ENCODE measurements at places on chromosomes 11 and 22.
A peak's percentile ranks its signal among the peaks of the same experiment; 100 is the strongest.

GRCh38 chr11:117662255-117662654 is 134.8 kb downstream of the DSCAML1 start:
- no peak for DNase-seq

GRCh38 chr22:23126165-23127054 is 15.4 kb downstream of the RSPH14 start:
- DNase-seq: no peak

- DNase-seq: peak; percentile 97
These were observed at the start of gene BAD for GRCh38 chr11:64284048-64284961. Gene BAD, minus strand, starts transcription at chr11:64284665. Its CDS starts 297 bp downstream, at chr11:64284368.

DNA sequence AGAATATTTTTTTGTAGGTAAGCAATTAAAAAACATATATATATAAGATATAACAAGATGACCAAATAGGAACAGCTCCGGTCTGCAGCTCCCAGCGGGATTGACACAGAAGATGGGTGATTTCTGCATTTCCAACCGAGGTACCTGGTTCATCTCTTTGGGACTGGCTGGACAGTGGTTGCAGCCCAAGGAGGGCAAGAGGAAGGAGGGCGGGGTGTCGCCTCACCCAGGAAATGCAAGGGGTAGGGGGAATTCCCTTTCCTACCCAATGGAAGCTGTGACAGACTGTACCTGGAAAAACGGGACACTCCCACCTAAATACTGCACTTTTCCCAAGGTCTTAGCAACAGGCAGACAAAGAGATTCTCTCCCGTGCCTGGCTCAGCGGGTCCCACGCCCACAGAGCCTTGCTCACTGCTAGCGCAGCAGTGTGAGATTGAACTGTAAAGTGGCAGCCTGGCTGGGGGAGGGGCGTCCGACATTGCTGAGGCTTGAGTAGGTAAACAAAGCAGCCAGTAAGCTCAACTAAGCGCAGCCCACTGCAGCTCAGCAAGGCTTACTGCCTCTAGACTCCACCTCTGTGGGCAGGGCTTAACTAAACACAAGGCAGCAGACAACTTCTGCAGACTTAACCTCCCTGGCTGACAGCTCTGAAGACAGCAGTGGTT is 163.8 kb downstream of the CWF19L2 start:
- DNase-seq: no peak

DNA sequence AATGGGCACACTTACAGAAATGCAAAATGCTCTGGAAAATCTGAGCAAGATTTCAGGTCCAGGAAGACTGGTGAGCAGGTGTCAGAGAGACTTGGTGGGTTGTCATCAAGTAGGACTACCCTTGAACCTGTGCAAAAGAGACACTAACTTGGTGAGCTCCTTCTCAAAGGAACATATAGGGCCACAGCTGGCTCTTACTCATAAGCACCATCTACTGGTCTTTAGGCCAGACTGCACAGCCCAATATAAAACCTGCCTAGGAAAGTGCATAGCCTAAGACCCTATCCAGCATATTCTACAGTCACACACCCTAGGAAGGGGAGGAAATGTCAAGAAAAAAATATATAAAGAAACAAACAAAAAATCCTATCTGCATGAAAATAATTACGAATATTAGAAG is 18.2 kb upstream of the OR10W1 start:
- DNase-seq: no peak

DNA sequence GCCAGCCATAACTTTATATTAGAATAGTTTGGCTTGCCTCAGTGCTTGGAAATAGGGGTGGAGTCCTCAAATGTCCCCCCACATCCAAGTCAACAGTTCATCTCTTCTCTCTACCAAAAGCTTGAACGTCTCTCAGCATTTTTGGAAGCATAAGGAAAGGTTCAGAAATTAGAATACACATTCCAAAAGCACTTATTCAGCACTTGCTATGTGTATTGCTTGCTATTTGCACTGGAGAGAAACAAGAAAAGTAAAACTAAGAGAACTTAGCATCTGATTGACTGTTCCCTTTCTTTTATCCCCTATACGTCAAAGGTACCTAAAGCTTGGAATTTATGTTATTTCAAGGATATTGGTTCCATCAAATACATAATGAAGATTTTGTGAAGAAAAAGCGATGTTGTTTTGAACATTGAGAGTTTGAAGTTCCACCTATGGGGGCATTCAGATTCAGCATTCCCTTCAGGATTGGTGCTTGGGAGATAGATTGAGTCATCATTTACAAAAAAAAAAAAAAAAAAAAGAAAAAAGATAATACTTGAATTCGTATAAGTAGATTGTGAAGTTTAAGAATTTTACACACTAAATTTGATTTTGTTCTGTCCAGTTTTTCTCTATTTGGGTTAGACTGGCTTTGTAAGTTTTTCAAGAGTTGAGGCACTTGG is 1.3 kb downstream of the TBRG1 start:
- no peak for DNase-seq

DNA sequence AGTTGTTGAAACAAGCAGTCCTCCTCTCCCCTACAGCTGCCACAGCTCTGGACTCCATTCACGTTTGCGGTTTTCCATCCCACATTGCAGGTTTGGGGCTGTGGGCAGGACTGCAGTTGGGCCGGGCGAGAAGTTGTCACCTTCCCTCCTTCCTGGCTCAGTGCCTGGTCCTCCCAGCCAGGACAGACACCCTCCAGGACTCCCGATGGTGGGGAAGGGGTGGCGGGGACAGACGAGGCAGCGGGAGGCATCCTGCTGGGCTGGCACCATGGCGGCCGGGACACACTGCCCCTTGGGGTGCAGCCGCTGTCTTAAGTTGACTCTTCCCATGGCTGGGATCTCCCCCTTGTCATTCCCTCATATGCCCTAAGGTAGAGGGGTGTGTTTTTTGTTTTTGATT is 615.2 kb downstream of the BRD1 start:
- peak; percentile 38 for DNase-seq

DNA sequence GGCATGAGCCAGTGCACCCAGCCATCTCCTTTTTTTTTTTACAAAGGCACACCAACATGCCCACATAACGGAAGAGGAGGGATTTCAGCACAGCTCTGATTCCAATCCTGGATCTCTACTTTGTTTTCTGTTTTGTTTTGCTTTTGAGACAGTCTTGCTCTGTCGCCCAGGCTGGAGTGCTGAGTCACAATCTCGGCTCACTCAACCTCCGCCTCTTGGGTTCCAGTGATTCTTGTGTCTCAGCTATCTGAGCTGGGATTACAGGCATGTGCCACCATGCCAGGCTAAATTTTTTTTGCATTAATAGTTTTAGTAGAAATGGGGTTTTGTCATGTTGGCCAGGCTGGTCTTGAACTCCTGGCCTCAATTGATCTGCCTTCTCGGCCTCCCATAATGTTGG is 28.1 kb downstream of the VSTM5 start:
- no peak for DNase-seq

DNA sequence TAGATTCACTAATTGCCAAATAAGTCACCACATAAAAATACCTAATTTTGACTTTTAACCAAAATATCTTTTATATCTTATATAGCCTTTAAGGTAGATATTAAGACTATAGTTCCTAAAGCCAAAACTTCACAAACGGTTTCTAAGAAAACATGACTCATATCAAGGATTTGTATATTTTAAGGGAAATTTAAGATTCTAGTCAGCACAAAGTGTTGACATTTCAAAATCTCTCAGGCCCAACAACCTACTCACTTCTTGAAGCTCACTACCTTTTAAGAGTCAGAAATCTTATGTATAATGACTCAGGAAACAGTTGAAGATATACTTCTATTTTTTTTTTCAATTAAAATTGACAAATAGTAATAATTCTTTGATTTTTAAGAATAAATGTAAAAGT is 221.9 kb downstream of the SBF2 start:
- DNase-seq: no peak

DNA sequence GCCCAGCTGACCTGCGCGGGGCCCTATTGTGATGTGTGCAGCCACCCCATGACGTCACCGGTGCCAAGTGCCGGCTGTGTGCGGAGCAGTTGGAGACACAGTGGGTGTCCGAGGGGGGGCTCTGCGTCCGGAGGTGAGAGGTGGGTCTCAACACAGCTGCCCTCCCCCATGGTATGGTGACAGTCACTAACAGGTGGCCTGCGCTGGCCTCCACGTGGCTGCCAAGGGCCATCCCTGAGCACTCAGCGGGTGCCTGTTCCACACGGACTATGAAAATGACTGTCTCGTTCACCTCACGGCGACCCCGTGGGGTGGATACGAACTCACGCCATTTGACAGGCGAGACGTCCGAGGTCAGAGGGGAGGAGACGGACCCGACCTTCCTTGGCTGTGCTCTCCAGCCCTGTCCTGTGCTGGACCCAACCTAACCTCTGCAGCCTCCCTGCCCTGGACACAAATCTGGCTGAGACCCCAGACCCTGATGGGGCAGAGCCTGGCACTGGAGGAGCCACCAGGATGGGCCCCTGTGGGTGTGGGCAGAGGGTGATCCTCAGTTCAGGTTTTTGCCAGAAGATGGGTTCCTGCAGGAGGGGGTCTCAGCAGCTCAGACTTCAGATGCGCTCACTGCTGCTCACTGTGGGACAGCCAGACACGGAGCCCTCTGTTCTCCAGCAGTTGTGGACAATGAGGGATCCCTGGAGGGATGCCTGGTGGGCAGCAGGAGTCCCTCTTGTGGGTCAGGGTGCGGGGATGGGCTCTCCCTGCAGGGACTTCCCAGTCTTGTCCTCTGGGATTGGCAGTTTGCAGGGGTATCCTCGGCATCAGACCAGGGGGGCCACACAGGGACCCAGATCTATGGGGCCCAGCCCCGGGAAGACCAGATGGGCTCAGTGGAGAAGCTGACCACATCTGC is 6.3 kb downstream of the HRAS start:
- no peak for DNase-seq

DNA sequence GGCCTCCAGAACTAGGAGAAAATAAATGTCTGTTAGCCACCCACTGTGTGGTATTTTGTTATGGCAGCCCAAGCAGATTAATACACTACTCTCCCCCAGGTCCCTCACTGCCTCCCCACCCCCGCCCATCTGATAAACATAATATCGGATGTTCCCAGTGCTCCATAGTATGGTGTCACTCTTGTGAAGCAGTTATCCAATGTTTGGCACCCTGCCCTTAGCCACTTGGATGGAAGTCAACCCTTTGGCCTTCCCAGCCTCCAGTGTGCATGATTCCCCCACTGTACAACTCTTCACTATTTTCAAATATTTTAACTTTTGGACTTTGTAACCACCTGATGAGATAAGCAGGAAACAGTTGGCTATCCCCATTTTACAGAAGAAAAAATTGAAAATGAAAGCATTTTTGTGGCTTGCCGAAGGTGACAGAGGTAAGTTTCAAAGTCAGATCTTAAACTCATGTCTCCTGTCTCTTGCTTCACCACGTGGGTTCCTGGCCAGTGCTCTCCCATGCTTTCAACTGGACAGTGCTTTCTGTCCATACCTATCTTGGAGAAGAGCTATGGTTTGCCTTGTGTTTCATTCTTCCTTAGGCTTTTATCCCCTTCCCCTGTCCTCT is 53.2 kb downstream of the ALX4 start:
- no peak for DNase-seq

GRCh38 chr11:81174646-81175330 is 1558.9 kb downstream of the FAM181B start:
- no peak for DNase-seq

DNA sequence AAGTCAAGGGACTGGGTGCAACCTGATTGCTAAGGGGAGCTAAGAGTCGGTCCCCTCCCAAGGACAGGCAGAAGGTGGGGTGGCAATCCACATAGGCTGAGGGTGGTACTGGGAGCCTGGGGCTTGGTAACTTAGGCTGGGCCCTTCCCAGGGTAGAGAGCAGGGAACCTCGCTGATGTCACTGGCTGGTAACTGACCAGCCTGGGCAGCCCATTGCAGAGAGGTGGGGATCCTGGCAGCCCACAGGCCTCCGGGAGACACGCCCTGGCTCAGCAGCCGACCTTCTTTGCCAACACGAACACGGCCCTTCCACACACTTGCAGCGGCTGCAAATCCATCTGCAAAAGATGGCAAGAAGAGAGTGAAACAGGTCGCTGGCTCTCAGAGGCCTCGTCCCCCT is 25.4 kb downstream of the A4GALT start:
- no peak for DNase-seq

- DNase-seq: no peak
These were observed 48.4 kb downstream of the INSC start for GRCh38 chr11:15163136-15163535.

DNA sequence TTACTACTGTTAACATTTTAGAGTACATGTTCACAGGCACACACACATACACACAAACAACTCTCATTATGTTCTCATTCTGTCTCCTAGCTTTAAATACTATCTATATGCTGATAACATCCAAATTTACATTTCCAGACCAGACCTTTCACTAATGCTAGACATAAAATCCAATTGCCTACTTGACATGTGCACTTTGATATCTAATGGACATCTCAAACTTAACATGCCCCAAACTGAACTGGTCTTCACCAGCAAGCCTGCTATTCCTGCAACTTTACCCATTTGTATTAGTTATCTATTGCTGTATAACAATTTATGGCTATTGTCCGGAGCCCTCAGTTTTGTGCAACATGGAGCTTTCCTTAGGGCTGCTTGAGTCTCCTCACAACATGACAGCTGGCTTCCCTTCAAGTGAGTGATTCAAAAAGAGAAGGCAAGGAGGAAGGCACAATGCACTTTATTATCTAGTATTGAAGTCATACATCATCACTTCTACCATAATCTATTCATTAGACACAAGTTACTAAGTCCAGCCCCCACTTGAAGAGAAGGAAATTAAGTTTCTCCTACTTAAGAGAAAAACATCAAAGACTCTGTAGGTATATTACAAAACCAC is 3.0 kb downstream of the SLC36A4 start:
- DNase-seq: no peak

DNA sequence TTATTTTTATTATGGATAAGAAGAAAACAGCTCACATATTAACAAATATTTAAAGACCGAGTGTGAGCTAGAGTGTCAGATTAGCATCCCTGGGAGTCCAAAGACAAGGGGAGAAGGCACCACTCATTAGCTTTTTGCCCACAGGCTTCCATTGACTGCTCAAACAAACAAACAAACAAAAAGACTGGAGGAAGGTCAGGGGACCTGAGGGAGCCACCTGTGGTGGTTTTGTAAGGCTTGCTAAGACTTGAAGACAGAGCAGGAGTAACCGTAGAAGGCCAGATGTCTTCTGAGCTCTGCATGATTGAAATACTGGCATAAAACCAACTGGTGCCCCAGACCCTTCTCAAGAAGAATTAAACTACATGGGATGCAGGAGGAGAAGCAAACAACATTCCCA is 395.2 kb upstream of the CNTN5 start:
- DNase-seq: no peak

DNA sequence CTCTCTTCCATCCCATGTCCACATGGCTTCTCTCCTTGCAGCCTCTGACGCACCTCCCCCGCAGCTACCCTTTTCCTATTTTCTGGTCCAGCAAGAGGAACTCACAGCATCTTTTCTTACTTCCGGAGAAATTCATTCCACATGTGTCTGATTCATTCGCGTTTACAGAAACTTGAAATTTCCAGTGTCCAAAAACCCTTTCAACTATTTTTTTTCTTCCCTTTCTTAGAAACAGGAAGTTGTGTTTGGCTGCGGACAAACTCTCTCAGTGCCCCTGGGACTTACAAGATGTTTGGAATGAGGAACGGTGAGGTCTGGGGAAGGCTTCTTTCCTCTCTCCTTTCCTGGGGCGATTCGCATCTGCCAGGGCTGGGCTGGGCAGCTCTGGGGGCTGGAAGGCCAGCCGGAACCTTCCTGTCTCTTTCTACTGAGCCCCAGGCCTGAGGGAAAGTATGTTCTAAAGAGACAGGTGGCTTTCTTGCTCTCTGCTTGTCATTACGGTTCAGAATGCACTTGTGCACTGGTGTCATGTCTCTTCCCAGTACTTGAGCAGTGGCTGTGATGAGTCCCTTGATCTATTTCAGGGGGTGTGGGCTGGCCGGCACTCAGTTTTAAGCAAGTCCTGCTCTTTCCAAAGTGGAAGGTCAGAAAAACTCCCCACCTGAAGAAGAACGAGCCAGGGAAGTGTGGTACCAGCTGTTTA is 27.5 kb downstream of the ADAMTS8 start:
- no peak for DNase-seq
